ENCODE measurements at places on chromosomes 5 and 9.

DNA sequence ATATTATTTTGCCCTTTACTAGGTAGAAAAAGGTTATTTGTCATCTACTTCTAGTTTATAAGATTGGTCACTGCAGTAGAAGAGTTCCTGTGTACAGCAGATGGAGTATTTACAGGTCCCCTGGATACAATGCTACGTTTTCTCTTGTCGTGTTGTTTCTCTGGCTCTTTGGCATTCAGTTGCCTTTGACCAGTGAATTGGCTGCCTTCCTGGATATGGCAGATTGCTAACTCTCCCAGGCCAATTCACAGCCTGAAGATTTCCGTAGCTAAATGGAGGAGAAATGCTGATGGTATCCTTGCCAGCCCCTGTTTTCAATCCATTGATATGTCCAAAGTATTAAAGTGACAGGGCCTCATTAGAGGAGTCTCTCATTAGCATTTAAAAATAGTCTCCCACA is 32.5 kb upstream of the GNAQ start:
- no peak for DNase-seq

- DNase-seq = no peak
Measured at GRCh38 chr9:135600296-135600817, 38.8 kb downstream of the PAEP start.

- no peak for DNase-seq
Measured at GRCh38 chr9:126114850-126115460, 211.7 kb upstream of the MVB12B start.

GRCh38 chr5:133399247-133399891 is 213.0 kb downstream of the FSTL4 start:
- DNase-seq = no peak

- DNase-seq = no peak
Measured at GRCh38 chr5:141834331-141834730, 43.9 kb downstream of the PCDH1 start.

GRCh38 chr5:116970318-116970717 is 395.7 kb upstream of the SEMA6A start:
- DNase-seq = no peak

GRCh38 chr9:74443036-74443750 is 53.9 kb upstream of the RORB start:
- DNase-seq = no peak

- peak; percentile 51 for DNase-seq
Measured at GRCh38 chr9:109477258-109478050, 20.7 kb downstream of the PTPN3 start.

GRCh38 chr5:120749737-120750136 is 285.6 kb downstream of the PRR16 start:
- DNase-seq = no peak

- DNase-seq = no peak
Measured at GRCh38 chr9:95733741-95734666, 141.5 kb upstream of the ERCC6L2 start.

- no peak for DNase-seq
Measured at GRCh38 chr9:82242285-82242963, 253.9 kb downstream of the SPATA31D1 start.

GRCh38 chr5:76617675-76618074 is 5.5 kb downstream of the F2RL2 start:
- DNase-seq = no peak

GRCh38 chr5:53276825-53277224 is 167.3 kb upstream of the MOCS2 start:
- no peak for DNase-seq

DNA sequence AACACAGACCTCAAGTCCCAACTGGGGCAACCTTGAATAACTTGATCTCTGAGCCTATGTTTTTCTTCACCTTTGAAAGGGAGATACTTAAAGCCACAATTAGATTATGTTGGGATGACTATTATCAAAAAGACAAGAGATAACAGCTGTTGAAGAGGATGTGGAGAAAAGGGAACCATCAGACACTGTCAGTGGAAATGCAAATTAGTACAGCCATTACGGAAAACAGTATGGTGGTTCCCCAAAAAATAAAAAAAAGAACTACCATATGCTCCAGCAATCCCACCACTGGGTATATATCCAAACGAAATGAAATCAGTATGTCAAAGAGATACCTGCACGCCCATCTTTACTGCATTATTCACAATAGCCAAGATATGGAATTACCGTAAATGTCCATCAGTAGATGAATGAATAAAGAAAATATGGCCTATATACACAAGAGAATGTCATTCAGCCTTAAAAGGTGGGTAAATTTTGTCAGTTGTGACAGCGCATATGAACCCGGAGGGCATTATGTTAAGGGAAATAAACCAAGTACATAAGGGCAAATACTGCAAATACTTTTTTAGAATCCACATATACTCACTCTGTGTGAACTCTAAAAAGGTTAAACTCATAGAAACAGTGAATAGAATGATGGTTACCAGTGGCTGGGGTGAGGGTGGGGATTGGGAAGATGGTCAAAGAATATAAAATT is 12.7 kb downstream of the FAT2 start:
- DNase-seq = no peak

DNA sequence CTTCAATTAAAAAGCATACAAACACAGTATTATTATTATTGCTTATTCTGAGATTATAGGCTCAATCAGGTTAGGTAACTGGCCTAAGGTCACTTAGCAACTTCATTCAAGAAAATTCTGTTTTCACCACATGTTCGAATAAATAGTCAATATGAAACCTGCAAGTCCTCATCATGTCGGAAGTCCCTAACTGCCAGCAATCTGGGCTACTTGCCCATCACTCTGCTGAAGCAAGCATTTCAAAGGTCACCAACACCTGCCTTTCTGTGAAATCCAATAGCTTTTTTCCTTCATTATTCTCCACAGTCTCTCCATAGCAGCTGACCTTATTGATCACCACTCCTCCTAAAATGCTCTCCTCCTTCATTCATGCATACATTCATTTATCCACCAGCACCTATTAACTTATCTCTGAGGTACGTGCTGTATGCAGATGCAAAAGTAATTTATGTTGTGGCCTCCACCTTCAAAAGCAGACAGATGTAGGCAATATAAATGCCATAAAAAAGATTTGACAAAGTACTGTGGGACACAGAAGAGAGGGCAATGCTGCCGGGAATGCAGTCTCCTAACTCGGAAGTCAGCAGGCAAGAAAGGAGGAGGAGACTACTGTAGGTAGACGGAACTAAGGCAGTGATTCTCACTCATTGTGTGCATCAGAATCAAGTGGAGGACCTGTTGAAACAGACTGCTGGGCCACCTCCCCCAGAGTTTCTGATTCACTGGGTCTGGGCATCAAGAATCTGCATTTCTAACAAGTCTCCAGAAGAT is 310.9 kb downstream of the BNC2 start:
- DNase-seq = no peak

GRCh38 chr9:107484117-107484723 is 5.3 kb downstream of the KLF4 start:
- peak; percentile 61 for DNase-seq

DNA sequence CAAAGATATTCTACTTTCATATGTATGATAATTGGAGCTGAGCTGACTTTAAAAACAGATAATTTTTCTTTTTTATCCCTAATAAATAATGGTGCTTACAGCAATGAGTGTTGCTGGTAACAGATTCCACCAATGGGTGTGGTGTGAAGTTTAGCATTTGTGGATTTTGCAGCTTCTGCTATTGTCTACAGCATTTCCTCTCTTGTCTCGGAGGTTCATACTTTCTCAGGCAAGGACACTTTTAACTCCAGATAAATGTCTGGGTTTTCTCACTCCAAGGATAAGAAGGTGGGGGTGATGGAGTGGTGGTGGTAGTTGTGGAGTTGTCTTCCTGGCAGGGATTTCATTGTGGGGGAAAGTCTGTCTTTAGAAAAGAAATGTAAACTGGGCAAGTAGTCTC is 120.0 kb upstream of the CDKN2B start:
- no peak for DNase-seq

GRCh38 chr9:129696944-129697655 is 31.7 kb downstream of the PRRX2 start:
- no peak for DNase-seq

DNA sequence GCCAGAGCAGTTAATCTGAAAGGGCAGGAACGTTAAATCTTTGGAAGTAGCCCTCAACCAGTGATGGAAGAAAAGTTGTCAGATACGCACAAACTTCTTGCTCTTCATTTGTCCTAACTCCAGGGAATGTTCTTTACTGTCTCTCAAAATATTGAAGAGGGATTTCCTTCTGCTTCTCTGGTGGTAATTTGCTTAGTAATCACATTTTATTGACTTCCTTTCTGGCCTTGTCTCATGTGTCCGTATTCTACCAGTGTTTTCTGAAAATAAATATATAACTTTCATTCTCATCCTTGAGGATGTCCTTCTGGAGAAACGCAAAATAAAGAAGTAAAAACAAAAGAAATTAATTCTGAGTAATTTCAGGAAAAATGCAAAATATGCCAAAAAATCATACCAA is 282.1 kb downstream of the CYLC2 start:
- no peak for DNase-seq

DNA sequence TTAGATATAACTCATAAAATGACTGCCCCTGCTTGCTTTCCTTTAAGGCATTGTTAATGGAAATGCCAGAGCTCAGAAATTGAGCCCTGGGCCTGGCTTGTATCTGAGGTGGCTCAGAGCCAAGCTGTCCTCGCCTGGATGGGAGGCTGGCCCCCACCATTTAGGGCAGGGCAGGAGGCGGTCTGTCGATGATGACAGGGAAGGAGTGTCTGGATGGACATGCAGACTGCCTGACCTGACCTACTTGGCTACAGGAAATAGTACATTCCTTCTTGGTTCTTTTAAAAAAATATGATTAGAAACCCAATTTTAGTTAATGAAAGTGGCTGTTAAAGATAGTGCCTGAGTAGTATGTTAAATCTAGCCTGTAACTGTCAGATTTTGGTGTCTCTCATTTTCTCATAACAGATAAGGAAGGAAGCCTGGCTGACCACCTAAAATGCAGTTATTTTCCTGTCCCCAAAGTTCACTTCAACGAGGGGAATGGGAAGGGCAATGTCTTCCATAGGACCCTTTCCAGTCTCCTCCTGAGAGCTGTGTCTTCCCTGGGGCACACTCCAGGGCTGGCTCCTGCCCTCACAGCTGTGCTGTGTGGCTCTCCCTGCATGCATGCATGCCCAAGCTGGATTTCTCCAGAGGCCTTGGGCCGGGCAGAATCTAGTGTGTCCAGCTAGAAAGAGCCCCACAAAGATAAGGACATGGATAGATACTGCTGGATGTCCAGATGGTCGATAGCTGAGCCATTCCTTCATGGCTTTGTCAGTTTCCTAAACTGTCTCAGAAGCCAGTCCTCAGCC is 42.3 kb downstream of the MACROH2A1 start:
- peak; percentile 43 for DNase-seq

DNA sequence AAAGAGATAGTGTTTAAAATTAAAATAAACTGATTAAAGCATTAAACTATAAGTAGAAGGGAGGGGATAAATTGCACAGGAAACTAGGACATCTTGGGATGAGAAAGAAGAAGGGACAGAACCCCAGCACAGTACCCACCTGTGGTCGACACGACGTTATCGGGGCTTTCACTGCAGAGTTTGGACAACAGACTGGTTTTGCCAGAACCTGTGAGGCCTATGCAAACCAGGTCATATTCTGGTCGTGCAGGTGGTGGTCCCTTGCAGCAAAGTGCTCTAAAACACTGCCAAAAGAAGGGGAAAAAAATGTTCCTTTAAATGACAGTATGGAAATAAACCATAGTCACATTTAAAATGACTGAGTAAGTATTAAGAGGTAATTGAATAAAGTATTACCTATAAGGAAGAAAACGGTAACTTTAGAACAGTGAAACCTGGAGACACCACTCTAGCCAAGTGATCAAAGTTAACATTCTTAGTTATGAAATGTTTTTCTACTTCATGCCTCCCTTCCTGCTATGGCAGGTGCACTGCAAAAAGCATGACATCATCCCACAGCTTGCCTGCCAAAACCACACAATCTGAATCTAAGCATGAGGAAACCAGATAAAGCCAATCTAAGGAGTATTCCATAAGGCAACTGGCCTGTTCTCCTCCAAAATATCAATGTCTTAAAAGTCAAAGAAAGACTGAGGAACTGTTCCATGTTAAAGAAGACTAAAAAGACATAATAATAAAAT is 138.6 kb downstream of the ARL15 start:
- peak; percentile 13 for DNase-seq

DNA sequence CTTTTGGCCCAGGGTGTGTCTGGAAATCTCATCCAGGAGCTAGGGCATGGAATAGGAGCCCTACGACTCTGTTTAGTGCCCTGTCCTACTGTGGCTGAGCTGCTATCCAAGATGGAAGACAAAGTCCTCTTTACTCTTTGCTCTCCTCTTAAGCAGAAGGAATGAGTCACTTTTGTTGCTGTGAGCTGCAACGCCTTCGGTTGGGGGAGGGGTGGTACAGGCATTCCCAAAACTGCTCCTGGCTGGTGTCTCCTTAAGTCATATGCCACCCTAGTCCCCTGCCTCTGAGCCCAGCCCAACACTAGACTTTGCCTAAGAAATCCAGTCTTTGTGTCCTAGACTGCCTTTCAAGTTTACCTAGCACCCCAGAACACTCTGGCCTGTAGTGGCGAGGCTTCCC is 99.9 kb downstream of the PRR16 start:
- DNase-seq = no peak

- DNase-seq = peak; percentile 46
Measured at GRCh38 chr5:140295414-140295813, 7.5 kb downstream of the PFDN1 start.

DNA sequence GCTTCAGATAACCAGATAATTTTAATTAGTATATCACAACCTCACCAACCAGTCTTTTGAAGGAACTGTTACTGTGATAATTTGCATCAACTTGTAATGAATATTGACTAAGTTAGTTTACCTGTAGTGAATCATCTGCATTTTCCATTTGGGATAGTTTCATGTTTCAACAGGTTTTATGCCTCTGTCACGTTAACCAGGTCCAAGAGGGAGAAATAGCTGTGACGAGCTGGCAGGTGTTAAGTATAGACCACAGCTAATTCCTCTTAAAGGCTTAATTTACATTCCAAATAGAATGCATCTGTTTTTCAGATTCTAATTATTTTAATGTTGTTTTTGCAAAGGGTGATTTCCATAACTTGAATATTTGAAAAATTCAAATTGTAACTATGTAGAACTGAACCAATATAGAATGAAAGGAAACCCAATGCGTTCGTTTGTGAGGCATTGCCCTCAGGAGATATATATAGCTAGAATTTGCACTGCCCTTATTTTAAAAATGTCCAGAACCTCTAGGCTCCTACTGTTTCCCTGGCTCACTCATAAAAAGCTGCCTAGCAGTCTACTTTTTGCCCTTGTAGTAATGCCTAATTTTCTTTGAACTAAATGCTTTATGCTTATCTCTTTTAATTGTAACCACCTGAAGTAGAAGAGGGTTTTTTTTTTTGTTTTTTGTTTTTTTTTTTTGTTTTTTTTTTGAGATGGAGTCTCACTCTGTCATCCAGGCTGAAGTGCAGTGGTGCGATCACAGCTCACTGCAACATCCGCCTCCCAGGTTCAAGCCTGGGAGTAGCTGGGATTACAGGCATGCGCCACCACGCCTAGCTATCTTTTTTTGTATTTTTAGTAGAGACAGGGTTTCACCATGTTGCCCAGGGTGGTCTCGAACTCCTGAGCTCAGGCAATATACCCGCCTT is 270.5 kb downstream of the SMARCA2 start:
- no peak for DNase-seq

GRCh38 chr9:8855046-8855445 is 1055.5 kb upstream of the DMAC1 start:
- no peak for DNase-seq

All from hematopoietic multipotent progenitor cell treated with erythropoietin and hydrocortisone succinate and interleukin-3 and kit ligand, for 8 days (in vitro differentiated cells).